ENCODE measurements at places on chromosomes 11 and 22. TPM values are rescaled to one million over a fixed set of nuclear protein-coding genes. Genes with fewer than 3 reads are reported as not detected.

The RCOR2 gene
- total RNA-seq: not detected

The SLC22A12 gene
- total RNA-seq: not detected

The HYLS1 gene
- 15.5 TPM for total RNA-seq

The CKAP5 gene
- 160 TPM for total RNA-seq

The CHRDL2 gene
- total RNA-seq: not detected

The TMEM121B gene
- not detected for total RNA-seq

The DTX4 gene
- 0.30 TPM for total RNA-seq

The ME3 gene
- 0.83 TPM for total RNA-seq

The THY1 gene
- 2.0 TPM for total RNA-seq

The SHANK2 gene
- not detected for total RNA-seq

The OR4P4 gene
- total RNA-seq: not detected

The TRIM48 gene
- total RNA-seq: not detected

Measured in activated CD4-positive, alpha-beta memory T cell treated with anti-CD3 and anti-CD28 coated beads, Interleukin-2, amount 10 ng/mL, durations not matched to agents 7 days and 5 days (primary cell).